ENCODE measurements at places on chromosomes 3 and 15.

DNA sequence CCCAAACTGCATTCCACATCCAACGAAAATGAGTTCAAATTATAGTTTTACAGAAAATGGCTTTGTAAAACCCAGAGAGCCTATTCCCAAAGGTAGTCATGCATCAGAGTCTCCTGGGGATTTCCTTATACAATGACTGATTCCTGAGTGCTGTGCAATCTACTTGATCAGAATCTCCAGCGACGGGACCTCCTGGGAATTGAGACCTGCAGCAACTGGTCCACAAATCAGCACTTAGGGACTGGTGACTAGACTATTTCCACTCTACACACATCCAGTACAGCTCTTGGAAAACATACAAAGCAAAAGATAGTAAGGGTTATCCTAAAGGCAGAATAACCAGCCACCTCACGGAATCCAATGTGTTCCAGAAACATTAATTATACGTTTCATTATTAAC lies 871.0 kb upstream of the CFAP20DC start:
- no peak for DNase-seq

GRCh38 chr3:30260762-30261161 lies 345.6 kb upstream of the TGFBR2 start:
- no peak for DNase-seq

DNA sequence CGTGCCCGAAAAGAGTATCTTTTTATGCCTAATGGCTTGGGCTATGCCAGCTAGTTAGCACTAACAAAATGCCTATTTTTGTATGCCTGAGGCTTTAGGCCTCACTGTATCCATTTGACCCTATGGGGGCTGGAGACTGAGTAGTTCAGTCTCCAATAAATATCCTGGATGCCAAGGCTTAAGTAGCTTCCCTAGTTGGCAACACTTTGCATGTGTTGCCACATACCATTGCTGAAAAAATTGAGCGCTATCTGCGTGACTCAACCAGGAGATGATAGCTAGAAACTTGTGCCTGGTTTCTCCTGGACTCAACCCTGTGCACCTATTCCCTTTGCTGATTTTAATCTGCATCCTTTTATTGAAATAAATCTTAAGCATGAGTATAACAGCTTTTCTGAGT lies 58.4 kb upstream of the ATP2C1 start:
- no peak for DNase-seq

DNA sequence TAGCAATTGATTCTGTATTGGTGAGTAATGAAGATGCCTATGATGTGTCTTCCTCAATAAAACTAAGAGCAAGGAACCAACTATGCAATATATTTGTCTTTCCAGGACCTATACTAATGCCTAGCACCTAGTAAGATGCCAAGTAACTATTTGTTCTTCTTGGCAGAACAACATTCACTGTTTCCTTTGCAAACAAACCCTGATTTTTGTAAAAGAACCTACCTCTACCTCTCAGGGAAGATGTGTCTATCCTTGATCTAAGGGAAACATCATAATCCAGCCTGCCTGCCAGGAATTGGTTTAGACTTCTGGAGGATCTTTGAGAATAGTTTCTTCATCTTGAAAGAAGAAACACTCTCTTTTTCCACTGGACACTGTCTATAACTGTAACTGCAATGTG lies 3.8 kb upstream of the ADPRH start:
- no peak for DNase-seq

Data from islet precursor cell (in vitro differentiated cells).